ENCODE measurements at places on chromosomes 1 and 21. TPM values are rescaled to one million over a fixed set of nuclear protein-coding genes. Genes with fewer than 3 reads are reported as not detected.

DCDC2B gene
- total RNA-seq, result not detected

PPIAL4G gene
- total RNA-seq, result not detected

DNA sequence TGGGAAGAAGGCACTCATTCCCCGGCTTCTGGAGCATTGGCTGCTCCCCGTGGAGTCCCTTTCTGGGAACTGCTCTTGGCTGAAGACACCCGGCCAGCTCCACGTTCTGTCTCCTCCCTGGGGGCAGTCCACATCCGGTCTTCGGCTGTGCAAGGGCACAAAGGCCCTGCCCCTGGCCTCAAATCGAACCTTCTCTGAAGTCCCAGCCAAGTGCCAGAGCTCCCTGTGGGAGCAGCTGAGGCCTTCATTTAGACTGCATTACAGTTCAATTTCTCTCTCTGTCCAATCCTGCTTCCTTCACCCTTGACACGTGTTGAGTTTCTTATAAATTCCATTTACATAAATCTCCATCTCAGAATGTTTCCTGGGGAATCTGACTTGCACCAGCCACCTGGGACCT is 132.9 kb upstream of the POU3F1 start:
- DNase-seq, result no peak

IVL gene
- not detected for total RNA-seq

CD1B gene
- total RNA-seq, result not detected

GRCh38 chr1:201241736-201242135 is 41.6 kb upstream of the PKP1 start:
- no peak for DNase-seq

Data from fibroblast of villous mesenchyme (primary cell).